NCI-H2171 treated with DMSO at 0.1 percent for 48 hours (cell line): ENCODE measurements at places on chromosomes 3 and 15.

DNA sequence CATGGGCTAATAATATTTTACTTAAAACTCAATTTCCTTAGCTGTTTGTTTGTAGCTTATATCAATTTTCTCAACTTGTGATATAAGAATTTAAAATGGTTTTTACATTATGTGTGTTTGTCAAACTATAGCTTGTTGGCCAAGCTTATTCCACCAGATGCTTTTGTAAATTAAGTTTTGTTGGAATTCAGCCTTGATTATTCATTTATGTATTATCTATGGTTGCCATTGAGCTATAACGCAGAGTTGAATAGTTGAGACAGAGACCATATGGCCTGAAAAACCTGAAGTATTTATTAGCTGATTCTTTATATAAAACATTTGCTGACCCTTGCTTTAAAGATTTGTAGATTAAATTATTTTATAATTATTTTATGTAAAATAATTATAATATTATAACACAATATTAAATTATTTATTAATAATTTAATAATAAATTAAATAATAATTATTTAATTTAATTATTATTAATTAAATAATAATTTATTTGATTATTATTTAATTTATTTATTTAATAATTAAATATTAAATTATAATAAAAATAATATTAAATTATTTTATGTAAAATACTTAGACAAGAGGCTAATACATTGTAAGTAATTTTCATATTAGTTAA lies 779.6 kb upstream of the NECTIN3 start:
- DNase-seq, result no peak

DNA sequence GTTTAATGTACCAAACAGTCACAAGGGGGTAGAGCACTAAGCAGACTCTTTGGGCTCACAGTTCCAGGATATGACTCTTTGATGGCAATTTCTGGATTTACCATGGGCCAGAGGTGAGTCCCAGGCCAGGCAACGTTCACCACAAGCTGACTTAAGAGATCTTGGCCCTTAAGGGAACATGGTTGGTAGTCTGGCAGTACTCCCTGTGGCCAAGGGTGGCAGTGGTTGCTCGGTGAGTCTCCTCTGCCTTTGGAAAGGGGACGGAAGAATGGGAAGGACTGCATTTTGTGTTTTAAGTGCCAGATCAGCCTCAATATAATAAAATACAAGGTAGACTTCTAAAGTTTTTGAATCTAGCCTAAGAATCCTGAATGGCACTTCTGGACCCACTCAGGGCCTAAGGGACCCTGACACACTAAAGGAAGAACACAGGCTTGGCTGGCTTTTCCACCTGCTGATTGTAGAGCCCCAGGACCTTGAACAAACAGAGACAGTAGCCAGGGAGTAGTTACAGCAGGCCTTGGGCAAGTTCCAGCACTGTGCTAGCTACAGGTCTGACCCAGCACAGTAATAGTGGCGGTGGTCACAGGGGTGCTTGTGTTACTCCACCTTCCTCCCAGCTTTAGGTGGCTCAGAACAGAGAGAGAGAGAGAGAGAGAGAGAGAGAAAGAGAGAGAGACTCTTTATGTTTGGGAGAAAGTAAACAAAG lies 730.7 kb upstream of the ALCAM start:
- DNase-seq, result peak; percentile 9

DNA sequence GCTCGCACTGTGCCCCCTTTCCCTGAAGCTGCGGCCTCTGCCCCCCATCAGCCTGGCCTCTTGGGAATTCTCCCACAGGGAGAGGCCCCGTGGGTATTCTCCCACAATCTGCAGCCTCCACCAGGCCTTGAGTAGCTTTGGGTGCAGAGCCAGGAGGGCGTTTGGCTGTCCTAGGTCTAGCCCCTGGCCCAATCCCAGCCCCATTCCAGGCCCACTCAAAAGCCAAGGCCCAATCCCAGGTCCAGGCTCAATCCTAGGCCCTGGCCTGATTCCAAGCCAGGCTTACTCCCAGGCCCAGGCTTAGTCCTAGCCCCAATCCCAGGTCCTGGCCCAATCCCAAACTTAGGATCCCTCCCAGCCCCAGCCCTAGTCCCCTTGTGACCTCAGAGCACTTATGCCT lies 59.8 kb downstream of the CHCHD4 start:
- DNase-seq, result no peak

GRCh38 chr15:99197856-99198255 lies 51.5 kb downstream of the TTC23 start:
- DNase-seq, result no peak

DNA sequence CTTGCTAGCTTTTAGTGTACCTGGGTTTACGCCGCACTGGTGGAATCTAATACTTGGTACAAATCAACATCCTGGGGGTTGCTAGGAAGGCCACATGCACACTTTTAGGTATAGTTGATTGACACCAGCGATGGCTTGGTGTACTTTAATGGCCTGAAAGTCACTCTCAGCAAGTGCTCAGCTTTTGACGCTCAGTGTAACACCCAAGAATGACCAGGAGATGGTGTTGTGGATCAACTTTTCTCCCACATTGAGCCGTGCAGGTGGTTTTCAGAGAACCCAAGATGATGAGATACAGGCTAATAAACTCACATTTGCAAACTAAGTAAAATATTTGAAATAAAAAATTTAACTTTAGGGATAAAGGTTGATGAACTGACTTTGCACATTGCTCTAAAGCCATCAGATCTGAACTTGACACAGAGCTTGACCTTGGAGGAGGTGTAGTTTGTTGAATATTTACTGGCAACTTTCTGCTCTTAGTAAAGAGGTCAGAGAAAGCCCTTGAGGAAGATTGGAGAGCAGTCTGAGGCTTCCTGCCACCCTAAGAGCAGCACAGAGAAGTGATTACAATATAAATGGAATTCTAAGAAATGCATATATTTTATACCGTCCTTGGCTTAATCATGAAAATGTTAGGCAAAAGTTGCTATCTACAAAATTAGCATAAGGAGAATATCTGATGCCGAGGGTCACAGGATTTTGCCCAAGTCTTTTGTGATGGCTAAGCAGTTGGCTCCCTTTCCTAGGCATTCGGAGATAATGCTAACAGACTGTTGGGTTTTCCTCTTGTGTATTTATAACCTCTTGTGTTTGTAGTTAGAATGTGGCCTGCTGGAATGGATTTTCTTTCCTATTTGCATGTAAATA lies 143.4 kb upstream of the RASGRP1 start:
- DNase-seq, result peak; percentile 78

- DNase-seq, result no peak
Observed at GRCh38 chr3:177168431-177168830, 28.9 kb downstream of the TBL1XR1 start.

DNA sequence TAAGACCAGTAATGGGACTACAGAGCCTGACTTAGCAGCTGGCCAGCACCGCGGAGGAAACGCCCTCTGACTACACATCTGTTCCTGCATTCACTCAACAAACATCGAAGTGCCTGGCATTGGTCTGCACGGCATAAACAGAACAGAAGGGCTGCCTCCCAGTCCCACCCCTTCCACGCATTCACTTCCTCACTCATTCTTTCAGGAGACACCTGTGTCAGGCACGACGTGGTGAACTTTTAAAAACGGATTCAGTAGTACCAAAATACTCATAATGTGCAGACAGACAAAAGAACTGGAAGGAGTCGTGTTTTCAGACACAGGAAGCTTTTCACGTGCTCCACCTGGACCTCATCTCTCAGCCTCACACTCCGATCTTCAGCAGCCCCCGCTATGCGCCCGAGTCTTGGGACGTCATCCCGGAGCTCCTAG lies 123.3 kb downstream of the XXYLT1 start:
- DNase-seq, result no peak

DNA sequence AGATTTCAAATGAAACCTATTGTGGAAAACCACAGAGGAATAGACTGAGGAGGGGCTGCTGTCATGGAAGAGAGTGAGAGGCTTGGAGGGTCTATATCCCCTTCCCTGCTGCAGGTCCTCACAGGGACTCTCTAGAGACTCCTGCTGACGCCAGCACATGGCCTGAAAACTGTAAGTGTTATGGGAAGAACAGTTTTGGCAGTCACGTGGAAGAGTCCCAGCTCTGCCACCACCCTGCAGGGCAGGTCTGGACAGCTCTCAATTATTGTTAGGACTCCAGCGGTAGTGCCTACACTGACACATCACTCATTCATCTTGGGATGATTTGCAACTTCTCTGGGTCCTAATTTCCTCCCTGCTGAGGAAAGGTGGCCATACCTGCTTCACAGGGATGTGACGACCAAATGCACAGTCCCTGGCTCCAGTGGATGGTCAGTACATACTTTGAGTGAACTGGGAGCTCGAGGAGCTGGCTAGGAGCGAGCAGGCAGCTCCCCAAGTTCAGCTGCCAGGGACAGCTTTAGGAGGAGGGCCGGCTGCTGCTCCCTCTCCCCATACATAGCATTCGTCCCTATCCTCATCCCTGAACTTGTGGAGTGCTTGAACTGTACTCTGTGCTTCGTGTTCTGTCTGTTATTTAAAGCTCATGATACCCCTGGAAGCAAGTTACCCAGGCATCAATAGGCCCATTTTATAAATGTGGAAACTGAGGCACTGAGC lies 49.2 kb downstream of the CTXND1 start:
- DNase-seq, result peak; percentile 42

DNA sequence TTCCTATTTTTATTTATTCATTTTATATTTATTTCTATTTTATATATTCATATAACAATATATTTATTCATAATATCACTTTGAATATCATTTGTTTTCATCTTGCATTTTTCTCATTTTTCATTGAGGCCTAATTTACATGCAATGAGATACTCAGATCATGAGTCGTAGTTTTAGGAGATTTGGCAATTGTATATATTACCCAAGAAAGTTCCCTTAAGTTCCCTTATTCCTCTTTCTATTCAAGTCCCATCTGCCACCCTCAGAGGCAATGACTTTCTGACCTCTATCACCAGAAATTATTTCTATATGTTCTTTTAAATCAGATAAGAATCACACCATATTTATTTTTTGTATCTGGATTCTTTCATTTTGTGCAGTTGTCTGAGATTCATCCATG lies 329.1 kb upstream of the TPRG1 start:
- no peak for DNase-seq

DNA sequence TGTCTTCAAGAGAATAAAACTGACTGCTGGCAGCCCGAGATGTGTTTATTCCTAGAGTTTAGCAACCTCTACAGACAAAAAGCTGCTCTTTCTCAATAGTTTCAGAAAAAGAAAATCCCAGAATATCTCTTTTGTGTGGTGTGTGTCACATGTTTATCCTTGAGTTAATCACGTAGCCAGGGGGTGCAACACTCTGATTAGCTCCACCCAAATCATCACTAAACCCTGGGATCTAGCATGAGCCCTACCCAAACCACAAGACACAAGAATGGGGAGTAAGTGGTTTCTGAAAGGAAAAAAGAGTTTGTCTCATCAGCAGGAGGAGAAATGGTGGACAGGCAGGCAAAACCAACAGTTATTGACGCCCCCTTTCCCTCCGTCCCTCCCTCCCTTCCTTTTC lies 78.5 kb upstream of the AGBL1 start:
- no peak for DNase-seq

GRCh38 chr15:40028853-40029252 lies 10.1 kb downstream of the SRP14 start:
- DNase-seq, result no peak

DNA sequence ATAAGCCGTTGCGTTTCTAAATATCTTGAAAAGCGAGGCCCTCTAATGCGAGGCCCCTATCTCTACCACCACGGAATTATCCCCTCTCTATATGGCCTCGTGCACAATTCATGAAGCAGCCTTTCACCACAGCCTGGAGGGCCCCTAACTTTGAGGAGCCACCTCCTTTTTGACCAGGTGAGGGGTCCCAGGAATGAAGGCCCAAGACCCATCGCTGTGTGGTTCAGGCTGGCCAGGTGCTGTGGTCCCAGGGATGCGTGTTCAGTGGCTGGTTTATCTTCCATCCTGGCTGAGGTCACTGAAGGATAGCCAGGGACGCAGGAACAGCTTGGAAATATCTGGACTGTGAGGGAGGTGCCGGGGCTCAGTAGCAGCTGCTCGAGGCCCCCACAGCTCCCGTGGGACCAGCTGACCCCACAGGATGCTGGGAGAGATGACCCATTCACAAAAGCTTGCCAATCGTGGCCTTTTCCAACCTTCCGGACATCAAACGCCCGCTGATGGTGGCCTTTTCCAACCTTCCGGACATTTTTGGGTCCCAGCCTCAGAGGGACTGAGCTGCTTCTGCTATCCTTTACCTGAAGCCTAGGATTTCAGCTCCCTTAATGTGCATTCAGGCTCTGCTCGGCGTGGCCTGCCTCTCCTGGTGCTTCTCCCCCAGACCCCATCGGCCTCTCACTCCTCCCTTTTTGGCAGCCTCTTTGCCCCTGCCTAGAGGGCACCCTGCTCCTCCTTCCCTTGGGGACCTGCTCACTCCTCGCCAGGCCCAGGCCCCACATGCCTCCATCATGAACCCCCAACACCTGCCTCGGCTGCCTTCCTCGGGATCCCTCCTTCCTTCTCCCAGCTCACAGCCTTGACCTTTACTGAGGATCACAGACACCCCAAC lies 140.9 kb downstream of the CHSY1 start:
- DNase-seq, result no peak

DNA sequence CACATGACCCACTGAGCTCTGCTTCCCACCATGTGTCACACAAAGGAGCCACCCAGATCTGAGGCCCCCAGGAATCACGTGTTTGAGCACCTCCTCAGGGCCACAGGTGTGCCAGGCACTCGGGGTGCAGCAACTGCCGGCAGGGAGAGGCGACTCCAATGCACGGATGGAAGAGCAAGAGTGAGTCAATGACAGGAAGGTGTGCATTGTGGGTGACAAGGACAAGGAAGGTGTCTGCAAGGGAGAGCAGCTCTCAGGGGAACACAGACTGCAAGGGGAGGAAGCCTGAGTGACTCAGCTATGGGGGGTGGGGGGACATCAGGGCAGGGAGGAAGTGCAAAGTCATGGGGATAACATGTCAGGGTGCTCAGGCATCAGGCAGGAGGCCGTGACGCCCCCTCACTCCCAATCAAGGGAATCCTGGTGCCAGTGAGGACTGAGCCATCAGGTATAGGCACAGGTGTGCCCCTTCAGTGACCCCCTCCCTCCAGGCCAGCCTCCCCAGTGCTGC lies 67.4 kb downstream of the NUP210 start:
- DNase-seq, result no peak

DNA sequence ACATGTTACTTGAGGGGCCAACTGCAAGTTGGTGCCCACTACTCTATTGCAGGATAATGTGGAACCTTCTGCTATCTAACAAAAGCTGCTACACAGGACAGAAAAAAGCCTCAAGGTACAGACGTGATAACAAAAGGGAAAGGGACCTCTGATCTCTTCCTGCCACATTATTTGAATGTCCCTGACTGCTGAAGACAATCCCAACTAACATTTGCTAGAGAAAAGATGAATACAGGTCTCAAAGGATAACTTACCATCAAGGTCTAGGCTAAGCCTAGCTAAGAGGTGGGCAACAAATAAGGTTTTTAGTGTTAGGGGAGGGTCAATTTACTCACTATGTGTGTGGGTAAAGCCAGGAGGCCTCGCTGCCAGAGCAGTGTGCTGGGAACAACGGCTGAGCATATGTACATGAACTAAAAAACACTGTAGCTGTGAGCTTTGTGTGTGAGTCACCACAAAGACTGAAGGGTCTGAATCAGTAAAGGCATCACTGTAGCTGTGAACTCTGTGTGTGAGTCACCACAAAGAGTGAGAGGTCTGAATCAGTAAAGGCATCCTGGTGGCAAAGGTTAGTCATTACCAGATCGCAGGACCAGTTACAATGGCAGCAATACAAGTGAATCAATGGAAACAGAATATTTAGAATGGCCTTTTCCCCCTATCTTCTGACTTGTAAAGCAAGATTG lies 111.7 kb downstream of the LMLN start:
- DNase-seq, result no peak
